ENCODE measurements at places on chromosomes 6 and 20. TPM values are rescaled to one million over a fixed set of nuclear protein-coding genes. Genes with fewer than 3 reads are reported as not detected.

The COL21A1 gene
- 86.6 TPM for polyA plus RNA-seq

The CCND3 gene
- 99.9 TPM for polyA plus RNA-seq

The LAMA2 gene
- polyA plus RNA-seq: 143 TPM

The RAET1L gene
- polyA plus RNA-seq: not detected

The TNNC2 gene
- 6,992 TPM for polyA plus RNA-seq

The MROH8 gene
- 5.3 TPM for polyA plus RNA-seq

The RUNX2 gene
- 2.0 TPM for polyA plus RNA-seq

The SNPH gene
- polyA plus RNA-seq: 5.5 TPM

The ERVFRD-1 gene
- 0.06 TPM for polyA plus RNA-seq

The RIPOR3 gene
- polyA plus RNA-seq: 3.8 TPM

The SPATS1 gene
- not detected for polyA plus RNA-seq

The GRM1 gene
- polyA plus RNA-seq: 0.08 TPM

The REM1 gene
- polyA plus RNA-seq: 4.9 TPM

The OPRM1 gene
- polyA plus RNA-seq: 0.22 TPM

The CALHM5 gene
- 2.9 TPM for polyA plus RNA-seq

DNA sequence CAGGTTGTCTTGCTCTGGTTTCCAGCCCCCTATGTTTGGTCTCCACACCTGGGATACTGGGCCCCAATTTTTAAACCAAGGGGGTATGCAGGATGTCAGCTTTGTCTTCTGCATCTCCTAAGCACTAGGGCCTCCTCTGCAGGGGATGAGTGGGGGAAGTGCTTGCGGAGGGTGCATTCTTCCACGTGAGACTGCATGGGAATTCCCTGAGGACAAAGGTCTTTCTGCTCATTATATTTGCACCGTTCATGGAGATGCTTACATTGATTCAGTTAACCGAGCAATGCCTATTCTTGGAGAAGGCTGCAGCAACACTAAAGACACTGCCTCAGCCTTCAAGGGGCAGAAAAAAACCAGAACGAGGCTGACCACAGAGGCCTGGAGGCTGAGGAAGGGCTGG is 45.4 kb downstream of the RAB44 start:
- no peak for DNase-seq

- DNase-seq: no peak
Observed at GRCh38 chr6:79756496-79756895, 125.4 kb downstream of the SH3BGRL2 start.

DNA sequence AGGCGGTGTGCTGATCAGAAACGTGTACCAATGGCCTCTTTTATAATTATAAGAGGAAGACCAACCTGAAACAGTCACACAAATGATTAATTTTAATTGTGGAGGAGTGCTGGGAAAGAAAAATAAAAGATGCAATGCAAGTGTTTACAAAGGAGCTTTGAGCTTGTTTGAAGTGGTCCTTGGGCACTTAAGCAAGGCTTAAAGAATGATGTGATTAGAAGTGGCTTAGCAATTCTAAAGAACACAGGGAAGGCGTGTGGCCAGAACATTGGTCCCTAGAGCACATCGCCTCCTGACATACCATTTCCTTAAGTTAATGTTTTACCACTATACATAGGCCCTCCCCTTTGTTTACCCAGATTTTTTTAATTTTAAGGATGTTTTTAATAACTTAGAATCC is 26.1 kb downstream of the PTPN1 start:
- DNase-seq: no peak

DNA sequence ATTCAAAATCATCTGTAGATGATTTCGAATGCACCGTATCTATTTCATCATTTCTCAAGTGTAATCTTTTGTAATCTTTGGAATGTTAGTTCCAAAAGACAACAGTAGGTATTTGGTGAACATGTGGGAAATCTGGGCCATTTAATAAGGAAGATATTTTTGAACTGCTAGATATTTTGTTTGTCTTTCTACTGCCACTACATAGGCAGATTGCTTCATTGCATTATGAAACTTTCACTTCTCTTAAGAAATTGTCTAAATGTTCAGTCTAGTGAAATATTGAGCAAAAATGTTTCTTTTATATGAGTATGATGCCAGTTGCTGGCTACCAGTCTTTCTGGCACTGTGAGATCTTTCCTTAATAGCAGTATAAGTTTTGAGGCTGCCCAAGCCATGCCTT is 527.8 kb upstream of the RNF217 start:
- no peak for DNase-seq

- peak; percentile 40 for DNase-seq
Observed at GRCh38 chr20:57309544-57310115, 20.0 kb upstream of the SPO11 start.

DNA sequence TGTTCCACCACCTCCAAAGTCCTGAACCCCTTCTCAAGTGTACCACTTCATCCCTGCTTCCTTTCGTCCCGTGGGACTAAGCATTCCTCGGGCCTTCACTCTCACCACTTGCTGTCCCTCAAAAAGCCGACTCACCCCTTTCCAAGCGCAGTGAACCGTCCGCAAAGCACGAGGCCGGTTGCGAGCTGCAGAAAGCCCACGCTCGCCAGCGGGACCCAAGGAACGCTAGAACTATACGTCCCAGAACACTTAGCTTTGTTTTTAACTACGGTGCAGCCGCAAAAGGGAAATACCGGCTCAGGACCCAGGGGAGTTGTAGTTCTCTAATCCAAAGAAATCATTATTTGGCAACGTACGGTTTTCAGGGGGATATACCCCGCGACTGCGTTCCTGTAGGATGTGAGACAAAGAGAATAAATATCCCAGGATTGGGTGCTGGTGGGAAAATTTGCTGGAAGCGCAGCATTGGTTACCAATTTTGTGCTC is 416 bp upstream of the POLR1H start:
- DNase-seq: peak; percentile 62

- DNase-seq: peak; percentile 64
Observed at GRCh38 chr20:35467339-35468224, 12.2 kb downstream of the CEP250 start.

GRCh38 chr6:127100510-127101140 is 17.8 kb upstream of the RSPO3 start:
- DNase-seq: peak; percentile 57

DNA sequence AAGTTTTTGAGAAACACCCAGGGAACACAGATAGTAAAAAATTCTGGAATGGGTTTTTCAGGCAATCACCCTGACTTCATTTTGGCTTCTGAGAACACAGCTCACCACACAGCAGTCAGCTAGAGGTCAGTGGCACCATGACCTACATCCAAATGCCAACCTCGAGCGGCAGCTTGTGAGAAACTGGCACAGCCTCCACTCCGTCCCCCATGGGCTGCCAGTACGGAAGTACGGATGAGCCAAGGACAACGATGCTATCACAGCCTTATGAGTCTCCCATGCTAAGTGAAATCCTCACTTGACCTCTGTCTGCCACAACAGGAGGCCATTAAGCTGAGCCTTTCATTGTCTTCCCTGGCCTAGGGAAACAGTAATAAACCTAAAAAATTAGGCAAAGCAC is 32.0 kb downstream of the KIF16B start:
- DNase-seq: no peak

GRCh38 chr20:49356676-49357075 is 78.8 kb upstream of the ZNFX1 start:
- peak; percentile 83 for DNase-seq

GRCh38 chr6:160387916-160388643 is 39.9 kb downstream of the SLC22A3 start:
- no peak for DNase-seq

DNA sequence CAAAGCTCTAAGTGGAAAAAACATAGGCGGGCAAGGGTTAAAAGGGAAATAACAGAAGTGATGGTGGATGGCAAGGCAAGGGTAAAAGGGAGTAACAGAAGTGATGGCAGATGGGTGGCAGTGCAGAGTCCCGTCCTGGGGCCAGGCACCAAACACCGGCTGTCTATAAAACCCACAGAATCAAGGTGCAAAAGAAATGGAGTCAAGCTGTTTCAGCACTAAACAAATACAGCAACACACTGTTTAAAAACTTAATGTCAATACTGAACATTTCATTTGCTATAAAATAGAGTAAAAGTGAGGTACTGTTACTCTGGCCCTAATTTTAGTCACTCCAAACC is 87.6 kb downstream of the MAN1A1 start:
- no peak for DNase-seq

- DNase-seq: no peak
Observed at GRCh38 chr6:113631666-113632065, 225.5 kb upstream of the MARCKS start.

- peak; percentile 93 for DNase-seq
Observed at GRCh38 chr6:111918825-111919224, 45.6 kb upstream of the FYN start.

DNA sequence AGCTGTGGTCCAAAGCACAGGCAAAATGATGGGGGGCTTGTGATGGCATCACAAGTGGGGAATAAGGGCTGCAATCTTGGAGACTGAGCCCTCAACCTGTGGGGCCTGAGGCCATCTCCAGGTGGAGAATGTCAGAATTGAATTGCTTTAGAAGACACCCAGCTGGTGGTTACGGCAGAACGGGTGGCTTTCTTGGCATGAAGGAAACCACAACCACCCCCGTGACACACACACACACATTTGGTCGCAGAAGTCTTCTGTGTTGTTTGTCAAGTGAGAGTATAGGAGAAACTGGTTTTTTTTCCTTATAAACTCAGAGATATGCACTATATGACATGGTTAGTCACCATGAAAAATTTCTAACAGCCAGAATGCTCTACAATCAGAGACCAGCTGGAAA is 139.5 kb upstream of the CDH4 start:
- DNase-seq: no peak

GRCh38 chr6:142412658-142413057 is 110.9 kb downstream of the ADGRG6 start:
- DNase-seq: no peak

GRCh38 chr6:69791065-69791471 is 5.7 kb downstream of the LMBRD1 start:
- DNase-seq: peak; percentile 4

DNA sequence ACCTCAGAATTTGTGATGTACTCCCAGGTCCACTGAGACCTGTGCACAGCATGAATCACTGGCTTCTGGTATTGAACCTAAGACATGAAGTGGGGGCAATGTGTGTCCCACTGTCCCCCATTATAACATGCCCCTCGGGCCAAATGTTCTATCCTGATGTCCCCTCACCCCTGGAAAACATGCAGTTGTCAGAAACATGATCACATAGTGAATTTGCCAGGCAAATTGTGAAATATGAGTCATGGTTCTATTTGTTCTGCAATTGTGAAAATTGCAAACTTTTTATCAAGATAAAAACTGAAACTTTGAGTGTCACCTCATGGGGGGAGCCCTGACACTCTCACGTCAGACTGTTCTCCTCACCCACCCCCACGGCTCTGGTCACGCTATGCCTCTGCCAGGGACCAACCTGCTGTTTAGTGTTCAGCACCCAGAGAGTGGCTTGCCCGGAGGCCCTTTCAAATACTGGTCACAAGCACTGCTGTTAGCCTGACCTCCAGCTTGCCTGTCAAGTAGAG is 305.3 kb downstream of the CLIC5 start:
- DNase-seq: no peak

DNA sequence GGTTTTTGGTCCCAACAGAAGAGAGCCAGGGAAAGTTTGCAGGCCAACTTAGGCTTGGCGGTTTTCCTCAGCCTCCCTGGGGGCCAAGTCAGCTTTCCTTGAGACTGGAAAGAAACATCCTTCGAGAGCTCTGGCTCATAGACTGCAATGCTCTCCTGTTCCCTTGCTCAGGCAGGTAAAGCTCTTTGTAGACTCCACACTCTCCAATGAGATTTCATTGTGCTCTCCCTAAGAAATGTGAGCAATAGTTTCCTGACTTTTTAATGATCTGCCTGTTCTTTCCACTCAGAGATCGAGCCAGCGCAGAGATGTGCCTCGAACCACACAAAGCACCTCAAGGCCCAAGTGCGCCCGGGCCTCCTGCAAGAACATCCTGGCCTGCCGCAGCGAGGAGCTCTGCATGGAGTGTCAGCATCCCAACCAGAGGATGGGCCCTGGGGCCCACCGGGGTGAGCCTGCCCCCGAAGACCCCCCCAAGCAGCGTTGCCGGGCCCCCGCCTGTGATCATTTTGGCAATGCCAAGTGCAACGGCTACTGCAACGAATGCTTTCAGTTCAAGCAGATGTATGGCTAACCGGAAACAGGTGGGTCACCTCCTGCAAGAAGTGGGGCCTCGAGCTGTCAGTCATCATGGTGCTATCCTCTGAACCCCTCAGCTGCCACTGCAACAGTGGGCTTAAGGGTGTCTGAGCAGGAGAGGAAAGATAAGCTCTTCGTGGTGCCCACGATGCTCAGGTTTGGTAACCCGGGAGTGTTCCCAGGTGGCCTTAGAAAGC is 13.9 kb downstream of the TNFAIP3 start:
- peak; percentile 27 for DNase-seq

- no peak for DNase-seq
Observed at GRCh38 chr6:128925765-128926164, 42.8 kb downstream of the LAMA2 start.

- no peak for DNase-seq
Observed at GRCh38 chr6:165181951-165182414, 127.4 kb downstream of the C6orf118 start.

GRCh38 chr6:168319279-168320111 is at the start of gene DACT2:
Gene DACT2 (minus strand): TSS chr6:168319777. CDS start chr6:168319633, 144 bp downstream.
- peak; percentile 25 for DNase-seq

DNA sequence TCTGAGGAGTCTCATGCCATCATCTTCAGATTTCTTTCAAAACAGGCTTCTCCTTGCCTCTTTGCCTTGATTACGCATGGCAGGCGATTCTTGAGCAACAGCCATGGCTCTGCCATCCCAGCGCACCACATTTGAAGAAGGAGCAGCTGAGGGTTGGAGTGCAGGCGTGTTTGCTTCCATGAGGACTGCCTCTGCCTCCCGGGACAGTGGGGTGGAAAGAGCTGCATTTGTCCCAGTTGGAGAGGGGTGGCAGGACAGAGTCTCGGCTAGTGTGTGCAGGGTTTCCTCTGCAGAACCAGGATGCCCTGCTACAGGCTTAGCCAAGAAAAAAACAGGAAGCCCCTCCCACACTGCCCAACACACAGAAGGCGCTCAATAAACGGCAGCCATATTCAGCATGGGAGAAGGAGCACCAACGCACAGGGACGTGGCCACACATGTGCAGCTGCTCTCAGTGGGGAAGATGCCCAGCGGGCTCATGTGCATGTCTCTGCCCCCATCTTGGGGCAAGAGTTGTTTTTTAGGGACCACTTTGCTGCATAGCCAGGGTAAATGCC is 36.6 kb downstream of the IRF4 start:
- DNase-seq: no peak

GRCh38 chr20:1927217-1927616 is 32.0 kb downstream of the SIRPA start:
- DNase-seq: no peak

DNA sequence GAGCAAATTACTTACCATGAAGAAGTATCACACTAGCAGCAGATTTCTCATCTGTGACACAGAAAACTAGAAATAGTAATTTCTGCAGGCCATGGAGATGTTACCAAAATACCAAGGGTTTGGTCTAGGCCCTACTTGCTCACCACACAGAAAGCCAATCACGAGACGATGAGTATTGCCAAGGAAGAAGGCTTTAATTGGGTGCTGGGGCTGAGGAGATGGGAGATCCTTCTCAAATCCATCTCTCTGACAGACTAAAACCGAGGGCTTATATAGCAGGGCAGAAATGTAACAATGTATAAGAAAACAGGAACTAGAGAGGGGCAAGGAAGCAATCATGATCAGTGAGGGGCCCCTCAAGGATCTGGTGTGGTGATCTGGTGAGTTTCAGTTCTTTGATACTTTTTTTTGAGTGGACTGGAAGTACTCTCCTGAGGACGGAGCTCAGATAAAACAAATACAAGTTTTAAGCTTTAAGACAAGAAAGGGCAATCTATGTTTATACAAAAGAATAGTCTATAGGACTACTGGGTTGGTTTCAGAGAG is 40.9 kb downstream of the RNF182 start:
- no peak for DNase-seq
